ENCODE measurements at places on chromosomes 7 and 10.

DNA sequence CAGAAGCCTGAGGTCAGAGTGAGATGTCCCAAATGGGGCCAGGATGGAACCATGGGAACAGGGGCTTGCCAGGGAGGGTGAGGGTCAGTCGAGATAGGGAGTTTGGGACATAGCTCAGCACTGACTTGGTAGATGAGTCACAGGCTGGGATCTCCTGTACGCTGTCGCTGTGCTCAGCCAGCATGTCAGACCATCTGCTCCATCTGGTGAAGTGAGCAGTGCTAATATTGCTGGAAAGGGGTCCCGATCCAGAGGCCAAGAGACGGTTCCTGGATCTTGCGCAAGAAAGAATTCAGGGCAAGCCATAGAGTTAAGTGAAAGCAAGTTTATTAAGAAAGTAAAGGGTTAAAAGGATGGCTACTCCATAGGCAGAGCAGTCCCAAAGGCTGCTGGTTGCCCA lies 505.6 kb downstream of the GALNT17 start:
- DNase-seq, result peak; percentile 56

DNA sequence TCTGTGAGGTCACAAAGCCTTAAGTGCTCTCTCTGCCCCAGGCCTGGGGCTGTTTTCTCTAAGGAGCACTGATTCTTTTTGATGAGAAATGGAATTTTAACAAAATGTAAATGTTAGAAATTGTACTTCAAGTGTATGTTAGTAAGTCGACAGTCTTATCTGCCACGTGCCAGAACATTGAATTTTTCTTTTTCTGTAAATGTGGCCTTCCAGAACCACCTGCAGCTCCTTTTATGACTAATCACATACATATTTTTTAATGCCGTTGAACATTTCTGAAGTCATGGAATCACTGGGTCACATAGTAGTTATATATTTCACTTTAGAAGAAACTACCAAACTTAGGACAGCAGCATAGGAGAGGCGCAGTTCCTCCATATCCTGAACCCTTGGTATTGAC lies 38.0 kb downstream of the UBE3C start:
- DNase-seq, result no peak

DNA sequence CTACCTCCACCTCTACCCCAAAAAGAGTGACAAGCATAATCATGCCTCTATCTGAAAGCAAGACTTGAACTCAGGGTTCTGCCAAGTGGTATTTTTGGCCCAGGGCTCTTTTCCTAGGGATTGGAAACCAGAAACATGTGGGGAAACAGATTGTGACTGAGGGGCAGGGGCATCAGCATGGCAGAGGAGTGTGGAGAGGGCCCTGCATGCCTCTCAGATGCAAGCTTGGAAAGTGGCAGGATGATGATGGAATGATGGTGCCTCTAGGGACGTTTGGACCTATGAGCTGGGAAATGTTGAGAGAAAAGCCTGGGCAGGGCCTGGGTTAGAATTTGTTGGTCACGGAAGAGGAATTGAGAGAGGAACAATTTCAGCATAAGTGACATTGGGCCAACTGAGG lies 78.4 kb upstream of the LEP start:
- no peak for DNase-seq

GRCh38 chr10:63711867-63712716 lies 190.9 kb downstream of the REEP3 start:
- DNase-seq, result no peak

- no peak for DNase-seq
These were observed 87.5 kb upstream of the AOAH start for GRCh38 chr7:36811807-36812206.

DNA sequence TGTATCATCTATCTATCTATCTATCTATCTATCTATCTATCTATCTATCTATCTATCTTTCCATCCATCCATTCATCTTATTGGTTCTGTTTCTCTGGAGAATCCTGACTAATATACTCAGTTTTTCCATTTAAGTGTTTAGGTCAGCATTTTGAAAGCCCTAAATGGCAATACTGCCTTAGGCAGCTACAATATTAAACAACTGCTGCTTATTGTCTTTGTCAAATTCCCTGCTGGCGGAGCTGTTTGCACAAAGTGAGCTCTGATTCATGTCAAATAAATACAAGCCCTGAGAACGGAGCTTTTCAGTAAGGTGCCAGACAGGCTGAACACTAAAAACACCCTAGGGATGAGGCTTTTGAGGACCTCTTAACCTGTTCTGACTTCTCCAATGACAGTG lies 7.1 kb upstream of the KLHL7 start:
- no peak for DNase-seq

- no peak for DNase-seq
These were observed 1.7 kb downstream of the SH3PXD2A start for GRCh38 chr10:103853428-103854264.

DNA sequence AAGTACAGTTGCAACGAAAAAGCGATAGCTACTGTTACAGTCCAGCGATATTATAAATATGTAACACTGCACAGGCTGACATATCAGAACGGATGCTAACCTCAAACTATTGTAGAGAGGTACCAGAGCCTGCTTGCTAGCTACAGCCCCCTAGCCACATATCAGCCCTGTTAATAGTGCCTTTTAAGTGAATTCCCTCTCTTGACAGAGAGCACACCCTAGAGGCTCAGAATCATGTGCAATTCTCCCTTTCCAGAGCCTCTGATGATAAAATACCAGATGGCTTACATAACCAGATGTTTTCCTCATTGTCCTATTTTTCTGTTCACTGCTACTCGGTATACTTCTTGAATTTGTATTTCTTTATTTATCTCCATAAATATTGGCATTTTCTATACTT lies 960.7 kb upstream of the CELF2 start:
- no peak for DNase-seq

DNA sequence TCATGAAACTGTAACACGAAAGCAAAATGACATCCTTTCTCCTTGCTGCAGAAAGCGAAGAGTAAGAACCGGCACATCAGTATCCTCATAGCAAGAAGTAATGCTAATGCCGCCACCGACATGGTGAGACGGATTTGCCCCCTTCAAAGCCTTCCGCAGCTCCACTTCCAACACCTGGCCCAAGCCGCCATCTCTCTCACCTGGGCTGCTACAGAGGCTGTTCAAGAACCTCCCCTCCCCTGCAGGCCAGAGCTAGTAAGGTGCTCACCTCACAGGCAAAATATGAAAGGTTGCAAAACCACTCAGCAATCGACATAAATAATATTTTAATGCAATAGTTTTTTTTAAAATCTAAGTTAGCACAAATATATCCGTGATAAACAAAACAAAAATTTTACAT lies 123.9 kb upstream of the FRMD4A start:
- DNase-seq, result no peak

GRCh38 chr10:29748109-29748650 lies 113.4 kb upstream of the SVIL start:
- no peak for DNase-seq

GRCh38 chr7:65746398-65746669 lies 126.5 kb upstream of the VKORC1L1 start:
- DNase-seq, result no peak

DNA sequence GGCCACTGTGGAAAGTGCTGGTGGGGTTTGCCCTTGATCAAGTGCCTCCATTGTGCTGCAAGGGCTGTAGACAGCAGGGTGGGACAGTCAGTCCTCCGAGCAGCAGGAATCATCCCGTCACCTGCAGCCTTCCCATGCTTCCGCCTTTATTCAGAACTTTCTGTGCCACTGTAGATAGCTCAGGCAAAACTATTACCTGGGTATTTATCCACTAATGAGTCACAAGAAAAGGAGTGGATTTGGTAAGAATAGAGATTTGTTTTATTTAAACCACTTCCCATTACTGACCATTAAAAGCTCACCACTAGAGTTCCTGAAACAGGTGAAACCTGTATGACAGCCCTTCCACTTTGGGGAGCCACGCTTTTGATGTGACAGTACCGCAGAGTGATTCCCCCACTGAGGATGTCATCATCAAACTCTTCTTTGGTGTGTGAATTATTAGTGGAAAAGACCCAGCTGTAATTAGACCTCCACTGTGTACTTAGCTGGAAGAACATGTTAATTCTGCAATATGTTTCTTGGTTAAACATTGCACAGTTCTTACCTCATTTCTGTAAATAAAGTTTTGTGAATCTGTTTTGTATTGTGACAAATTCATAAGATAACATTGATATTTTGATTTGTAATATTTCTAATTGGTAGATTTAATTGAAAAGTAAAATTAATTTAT lies 208.8 kb downstream of the MLLT10 start:
- no peak for DNase-seq

- no peak for DNase-seq
These were observed 65.2 kb upstream of the FAM133B start for GRCh38 chr7:92655346-92655884.

DNA sequence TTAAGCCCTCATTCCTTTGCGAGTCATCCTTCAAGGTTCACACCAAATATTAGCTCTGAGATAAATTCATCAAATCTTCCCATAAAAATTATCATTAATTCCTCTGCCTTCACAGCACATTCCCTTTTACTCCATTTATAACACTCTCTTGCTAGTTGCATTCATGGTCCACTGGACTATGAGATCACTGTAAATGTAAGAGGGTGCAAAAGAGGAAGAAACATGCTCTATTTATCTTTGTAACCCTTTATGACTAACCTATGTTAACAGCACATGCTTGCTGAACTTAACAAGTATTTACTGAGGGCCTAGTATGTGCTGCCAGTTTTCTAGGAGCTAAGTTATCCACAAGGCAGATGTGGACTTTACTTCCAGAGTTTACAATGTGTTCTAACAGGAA lies 86.7 kb upstream of the TMEM168 start:
- DNase-seq, result no peak

DNA sequence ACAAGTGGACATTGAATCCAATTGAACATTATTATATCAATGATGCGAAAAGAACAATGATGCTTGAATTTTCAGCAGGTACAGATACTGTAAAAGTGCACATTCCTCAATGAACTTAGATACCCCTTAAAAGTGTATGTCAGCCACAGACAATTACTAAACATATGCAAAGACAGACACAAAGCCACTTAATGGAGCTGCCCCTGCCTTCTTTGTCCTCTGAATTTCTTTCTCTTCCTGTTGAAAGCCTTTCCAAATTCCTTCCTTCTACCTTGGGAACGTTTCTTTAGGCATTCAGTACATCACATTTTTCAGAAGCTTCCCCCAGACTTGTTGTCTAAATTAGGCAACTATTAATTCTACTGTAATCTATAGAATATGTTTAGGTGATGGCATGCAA lies 706.8 kb upstream of the MBL2 start:
- DNase-seq, result no peak

GRCh38 chr7:150514748-150515222 lies at the start of gene GIMAP7:
Gene GIMAP7 (plus strand): TSS chr7:150514872. CDS start chr7:150519975, 5,103 bp downstream.
- no peak for DNase-seq

- DNase-seq, result no peak
These were observed 5.5 kb downstream of the ZNF503 start for GRCh38 chr10:75395932-75396630.

DNA sequence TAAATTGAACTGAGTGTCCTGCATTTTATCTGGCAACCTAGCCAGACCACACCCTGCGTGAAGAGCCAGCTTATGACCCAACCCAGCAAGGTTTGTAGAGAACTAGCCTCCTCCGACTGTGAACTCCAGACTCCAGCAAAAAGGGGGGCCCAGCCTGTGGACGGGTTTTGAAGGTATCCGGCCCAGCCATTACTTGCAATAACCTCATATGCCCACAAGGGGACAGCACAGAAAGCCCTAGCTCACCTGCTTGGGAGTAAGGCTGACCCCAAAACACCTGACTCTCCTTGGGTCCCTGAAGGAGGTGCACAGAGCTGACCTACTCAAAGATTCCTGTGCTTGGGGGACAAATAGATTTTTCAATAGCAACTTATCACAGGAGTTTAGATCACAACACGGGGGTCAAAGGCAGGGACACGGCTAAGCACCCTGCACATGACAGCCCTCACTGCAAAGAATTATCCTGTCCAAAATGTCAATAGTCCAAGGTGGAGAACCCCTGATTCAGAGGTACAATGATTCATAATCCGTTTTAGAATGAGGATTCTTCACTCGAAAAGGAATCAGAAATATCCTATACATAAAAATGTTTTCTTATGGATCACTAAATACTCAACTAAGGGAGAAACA lies 4.6 kb downstream of the TRPV6 start:
- DNase-seq, result no peak

- no peak for DNase-seq
These were observed 7.7 kb upstream of the SCART1 start for GRCh38 chr10:133445751-133446708.

GRCh38 chr10:23421397-23421796 lies 17.5 kb upstream of the OTUD1 start:
- DNase-seq, result no peak

DNA sequence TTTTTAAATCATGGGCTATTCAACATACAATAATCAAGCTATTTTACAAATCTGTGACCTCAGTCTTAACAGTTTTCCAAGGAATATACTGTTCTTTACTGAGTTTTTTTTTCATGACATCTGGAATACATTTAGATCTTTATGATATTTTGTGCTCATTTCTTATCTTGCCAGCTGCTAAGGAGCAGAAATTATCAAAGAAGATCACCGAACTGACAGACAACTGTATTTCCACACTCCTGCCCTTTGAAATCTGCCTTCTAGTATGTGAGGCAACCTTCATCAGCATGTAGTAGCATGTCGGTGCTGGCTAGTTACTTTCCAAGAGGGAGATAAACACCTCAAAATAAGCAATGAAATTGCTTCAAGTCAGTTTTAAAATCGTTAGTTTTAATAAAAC lies 66.4 kb downstream of the NHLRC2 start:
- DNase-seq, result no peak

GRCh38 chr10:12656518-12657142 lies 307.3 kb downstream of the CAMK1D start:
- no peak for DNase-seq

DNA sequence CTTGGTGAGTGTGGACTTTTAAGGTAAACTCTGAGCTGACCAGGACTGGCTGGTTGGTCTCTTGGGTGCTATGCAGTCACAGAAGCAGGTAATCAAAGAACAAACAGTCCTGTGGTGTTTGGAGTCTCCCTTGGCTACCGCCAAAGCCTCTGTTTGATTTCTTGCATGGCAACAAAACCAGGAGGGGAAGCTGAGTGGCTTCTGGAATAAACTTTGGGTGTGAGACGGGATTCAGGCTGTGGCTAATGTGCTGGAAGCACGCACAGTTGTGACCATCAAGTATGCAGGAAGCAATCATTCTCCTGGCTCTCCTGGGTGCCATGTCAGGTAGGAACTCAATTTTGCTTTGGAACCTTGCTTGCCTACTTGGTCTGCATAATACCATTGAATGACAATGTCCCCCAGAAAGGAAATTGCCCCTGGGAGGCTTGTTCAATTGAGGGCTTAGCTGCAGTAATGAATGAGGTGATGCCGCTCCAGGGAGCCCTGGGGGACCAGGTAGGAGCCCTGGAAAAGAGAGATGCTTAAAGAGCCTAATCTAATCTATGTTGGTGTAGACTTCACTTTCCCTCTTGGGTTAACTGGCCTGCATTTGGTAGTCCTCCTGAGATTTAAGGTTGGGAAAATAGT lies at the start of gene CDHR3:
Gene CDHR3, plus strand, starts transcription at position 227 of the 630 bp plus-strand sequence. Its CDS starts 55 bp downstream, at position 282.
- DNase-seq, result no peak

DNA sequence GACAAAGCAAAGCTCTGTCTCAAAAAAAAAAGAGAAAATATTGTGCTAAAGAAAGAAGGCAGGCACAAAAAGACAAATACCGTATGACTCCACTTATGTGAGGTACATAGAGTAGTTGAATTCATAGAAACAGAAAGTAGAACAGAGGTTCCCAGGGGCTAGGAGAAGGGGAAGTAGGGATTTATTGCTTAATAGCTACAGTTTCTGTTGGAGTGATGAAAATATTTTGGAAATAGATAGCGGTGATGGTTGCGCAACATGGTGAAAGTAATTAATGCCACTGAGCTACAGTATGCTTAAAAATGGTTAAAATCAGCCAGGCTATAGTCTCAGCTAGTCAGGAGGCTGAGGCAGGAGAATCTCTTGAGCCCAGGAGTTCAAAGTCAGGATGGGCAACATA lies 18.5 kb upstream of the NPFFR1 start:
- DNase-seq, result no peak

- no peak for DNase-seq
These were observed 37.2 kb upstream of the PDLIM1 start for GRCh38 chr10:95328013-95328412.

Data from cerebellar nuclear complex (tissue), 1 donor.